ENCODE measurements at places on chromosomes 12 and 14.

GRCh38 chr12:71186571-71187288, 28.9 kb upstream of the TSPAN8 start:
- DNase-seq: no peak

- DNase-seq: no peak
These were observed 343.5 kb downstream of the PCNX1 start for GRCh38 chr14:71250791-71251190.

DNA sequence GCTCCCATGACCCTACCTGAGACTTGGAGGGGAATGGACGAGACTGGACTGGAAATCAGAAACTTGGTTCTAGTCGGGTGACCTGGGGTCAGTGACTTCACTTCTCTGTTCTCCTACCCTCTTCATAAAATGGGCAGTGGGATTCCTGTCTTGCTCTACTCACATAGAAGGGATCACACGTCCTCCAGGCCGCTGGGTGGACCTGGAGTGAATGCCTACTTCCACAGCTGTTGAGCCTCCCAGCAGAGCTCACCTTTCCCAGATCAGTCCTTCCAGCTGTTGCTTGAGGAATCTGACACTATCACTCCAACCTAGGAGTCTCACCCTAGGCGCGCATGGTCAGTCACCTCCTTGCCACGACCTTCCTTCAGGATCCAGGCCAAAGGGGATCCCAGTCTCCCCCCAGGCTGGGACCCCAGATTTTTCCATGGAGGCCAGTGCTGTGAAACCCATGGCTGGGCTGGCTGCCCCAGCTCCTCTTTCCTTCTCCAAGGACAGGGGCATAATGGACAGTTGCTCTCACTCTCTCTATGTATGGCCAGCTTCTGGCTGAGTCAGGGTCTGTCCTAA, 637 bp downstream of the ACVRL1 start:
- DNase-seq: no peak

DNA sequence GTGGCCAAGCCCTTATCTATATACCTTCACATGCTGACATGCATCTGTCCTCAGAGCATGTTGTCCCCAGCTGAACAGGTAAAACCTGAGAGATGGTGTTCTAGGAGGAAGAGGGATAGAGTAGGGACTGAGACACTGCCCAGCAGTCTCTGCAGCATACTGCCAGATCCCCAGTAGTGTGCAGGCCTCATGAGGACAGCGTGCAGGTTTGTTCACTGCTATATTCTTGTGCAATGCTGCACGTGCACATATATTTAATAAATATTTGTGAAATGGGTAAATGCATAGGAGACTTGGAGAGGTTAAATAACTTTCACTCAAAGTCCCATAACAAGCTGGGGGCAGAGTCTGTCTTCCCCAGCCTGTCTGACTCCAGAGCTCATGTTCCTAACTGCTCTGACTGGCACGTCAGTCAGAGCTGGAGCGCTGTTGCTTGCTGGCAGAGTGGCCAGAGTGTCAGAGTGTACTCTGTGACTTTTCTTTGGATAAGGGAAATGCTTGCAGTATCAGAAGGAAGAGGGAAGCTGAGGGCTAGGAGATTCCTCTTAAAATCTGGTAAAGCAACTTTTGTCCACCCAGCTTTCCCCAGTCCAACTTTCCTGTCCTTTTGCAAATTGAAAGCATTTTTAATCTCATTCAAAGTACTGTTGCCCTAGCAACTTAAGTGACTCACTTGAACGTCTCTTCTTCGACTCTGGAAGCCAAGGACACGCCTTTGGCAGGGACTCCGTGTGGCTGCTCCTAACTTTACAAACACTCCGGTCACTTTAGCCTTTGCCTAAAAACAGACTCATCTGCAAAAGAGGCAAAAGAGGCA, 14.9 kb upstream of the POLR3B start:
- no peak for DNase-seq

DNA sequence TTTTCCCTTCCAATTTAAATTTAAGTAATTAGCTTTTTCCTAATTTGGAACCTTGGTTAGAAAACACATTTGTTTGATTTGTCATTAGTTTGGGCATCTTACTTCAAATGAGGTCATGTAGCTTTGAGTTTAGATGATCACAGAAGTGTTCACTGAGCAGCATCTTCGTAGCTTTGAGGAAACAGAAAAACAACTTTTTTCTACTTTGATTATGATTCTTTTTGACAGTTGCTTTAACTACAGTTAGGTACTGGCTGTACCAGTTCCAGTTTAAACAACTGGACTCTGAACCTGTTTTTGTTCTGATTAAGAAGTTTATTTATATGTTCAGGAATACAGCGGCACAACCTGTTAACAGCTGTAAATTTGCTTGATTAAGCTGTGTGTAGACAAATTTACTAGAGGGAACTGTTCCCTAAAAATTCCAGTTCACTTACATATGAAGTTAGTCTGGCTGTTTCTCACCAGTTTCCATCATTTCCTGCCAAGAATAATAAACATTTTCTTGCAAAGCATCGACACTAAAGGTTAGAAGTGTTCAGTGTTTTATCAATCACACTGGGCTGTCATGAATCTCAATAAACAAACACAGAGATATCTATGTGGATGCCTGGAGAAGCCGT, 191.9 kb downstream of the RAD51B start:
- no peak for DNase-seq

DNA sequence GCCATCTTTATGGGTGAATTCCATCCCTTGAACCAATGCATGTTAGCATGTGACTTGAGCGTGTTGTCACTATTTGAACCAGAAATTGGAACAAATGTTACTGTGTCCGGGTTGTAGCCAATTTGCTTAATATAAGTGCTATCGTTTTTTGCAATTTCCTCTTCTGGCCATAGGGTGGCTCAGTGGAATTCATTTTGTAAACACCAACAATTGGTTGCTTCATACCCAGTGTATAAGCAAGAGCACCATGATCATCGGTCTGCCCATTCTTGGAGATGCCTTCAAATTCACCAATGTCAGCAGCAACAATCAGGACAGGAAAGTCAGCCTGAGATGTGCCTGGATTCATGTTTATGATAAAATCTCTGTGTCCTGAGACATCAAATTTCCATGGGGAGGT, 5.0 kb upstream of the NEDD1 start:
- DNase-seq: no peak

- no peak for DNase-seq
These were observed 2.3 kb downstream of the OR4M1 start for GRCh38 chr14:19775587-19775986.
